ENCODE measurements at places on chromosomes 7 and 10.

- H3K27me3 ChIP-seq: no peaks in the 10 kb centered on the region
- H3K27ac ChIP-seq: no peak overlapping the region
- H3K4me1 ChIP-seq: no peaks in the 10 kb centered on the region
These were observed 122.1 kb downstream of the LRRN3 start for GRCh38 chr7:111212857-111213523.

DNA sequence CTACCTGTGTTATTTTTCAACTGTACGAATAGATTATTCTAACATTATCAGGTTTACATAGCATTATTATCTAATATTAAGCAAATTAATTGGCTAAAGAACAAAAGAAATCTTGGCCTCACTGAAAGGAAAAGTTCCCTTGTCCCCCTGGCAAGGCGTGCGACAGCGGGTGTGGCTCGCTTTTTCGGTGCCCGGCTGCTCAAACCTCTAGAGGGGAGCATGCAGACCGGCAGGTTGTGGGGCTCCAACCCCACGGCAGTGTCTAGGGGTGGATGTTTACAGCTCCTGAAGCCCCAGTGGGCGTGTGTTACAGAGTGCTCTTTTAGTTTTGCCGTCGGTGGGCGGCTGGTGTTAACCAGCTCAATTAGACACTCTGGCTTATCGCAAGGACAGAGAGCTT is 456.4 kb downstream of the TNS3 start:
- no peak overlapping the region for H3K27ac ChIP-seq
- no peak overlapping the region for H3K4me3 ChIP-seq
- DNase-seq: no peak
- H3K4me1 ChIP-seq: no peaks in the 10 kb centered on the region
- H3K36me3 ChIP-seq: no peaks in the 10 kb centered on the region

DNA sequence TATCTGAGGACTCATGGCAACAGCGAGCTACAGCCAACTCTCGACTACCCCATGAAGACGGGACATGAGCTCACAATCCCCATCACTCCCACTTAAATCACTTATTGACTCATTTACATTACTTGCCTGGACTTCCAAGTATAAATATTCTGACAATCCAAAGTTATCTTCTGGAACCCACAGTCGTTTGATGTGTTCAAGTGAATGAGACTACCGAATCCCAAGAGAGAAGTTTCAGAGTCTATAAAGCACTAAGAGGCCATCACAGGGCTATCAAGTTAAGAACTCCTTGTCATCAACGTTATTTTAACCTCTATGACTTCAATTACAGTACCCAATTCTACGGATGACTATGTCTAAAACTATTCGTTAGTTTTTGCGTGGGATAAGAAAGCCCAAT is 11.5 kb upstream of the ANAPC16 start:
- no peak overlapping the region for H3K27ac ChIP-seq
- no peak overlapping the region for H3K4me3 ChIP-seq
- no peak for DNase-seq
- no peaks in the 10 kb centered on the region for H3K4me1 ChIP-seq
- peaks cover 33% of the 10 kb centered on the region for H3K36me3 ChIP-seq

- no peaks in the 10 kb centered on the region for H3K27me3 ChIP-seq
- peaks cover 6% of the 10 kb centered on the region for H3K4me1 ChIP-seq
- no peak overlapping the region for H3K27ac ChIP-seq
- H3K36me3 ChIP-seq: no peaks in the 10 kb centered on the region
- no peak for DNase-seq
These were observed 52.2 kb downstream of the SNX10 start for GRCh38 chr7:26343837-26344236.

DNA sequence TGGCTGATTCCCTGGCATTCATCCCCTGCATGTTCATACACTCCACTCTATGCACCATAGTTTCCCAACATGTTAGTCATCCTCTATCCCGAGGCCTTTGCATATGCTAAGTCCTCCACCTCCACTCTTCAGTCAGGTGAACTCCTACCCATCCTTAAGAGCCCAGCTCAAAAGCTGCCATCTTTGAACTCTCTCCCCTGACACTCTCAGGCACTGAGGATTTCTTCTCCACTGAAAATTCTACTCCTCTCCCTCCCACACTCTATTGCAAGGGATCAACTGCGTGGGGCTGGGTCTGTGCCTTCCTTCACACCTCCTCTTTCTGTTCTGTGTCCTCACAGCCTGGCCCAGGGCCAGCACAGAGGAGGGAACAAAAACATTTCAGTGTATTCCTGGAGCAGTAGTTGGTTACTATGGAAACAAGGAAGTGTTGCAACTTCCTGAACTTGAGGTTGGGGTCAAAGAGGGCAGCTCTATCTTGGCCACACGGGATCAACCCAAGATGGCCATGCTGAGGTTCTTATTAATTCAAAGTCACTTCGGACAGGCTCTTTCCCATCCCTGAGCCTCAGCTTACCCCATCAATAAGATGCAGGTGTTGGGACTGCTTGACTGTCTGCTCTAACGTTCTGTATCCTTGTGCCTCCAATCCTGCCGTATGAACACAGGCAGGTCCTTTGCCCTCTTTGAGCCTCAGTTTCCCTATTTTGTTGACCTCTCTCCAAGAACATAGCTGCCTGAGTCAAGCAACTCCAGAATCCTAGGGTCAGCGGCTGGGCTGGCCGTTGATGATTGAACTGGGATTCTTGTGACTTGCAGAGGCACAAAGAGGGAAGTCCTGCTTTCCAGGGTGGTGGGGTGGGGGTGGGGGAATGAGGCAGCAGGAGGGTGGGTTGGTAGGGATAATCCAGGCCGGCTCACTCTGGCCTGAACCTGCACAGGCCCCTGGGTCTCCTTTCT is 15.5 kb downstream of the ZMIZ1 start:
- peaks cover 15% of the 10 kb centered on the region for H3K36me3 ChIP-seq
- H3K4me3 ChIP-seq: no peak overlapping the region
- no peaks in the 10 kb centered on the region for H3K27me3 ChIP-seq
- H3K27ac ChIP-seq: peak overlapping the region; percentile 47
- peaks cover 37% of the 10 kb centered on the region for H3K4me1 ChIP-seq

GRCh38 chr7:127047521-127047920 is 205.2 kb downstream of the GRM8 start:
- no peak overlapping the region for H3K27ac ChIP-seq
- H3K27me3 ChIP-seq: no peaks in the 10 kb centered on the region
- DNase-seq: no peak
- H3K4me1 ChIP-seq: no peaks in the 10 kb centered on the region

- H3K4me3 ChIP-seq: no peak overlapping the region
- no peaks in the 10 kb centered on the region for H3K27me3 ChIP-seq
- H3K27ac ChIP-seq: no peak overlapping the region
- H3K4me1 ChIP-seq: peaks cover 12% of the 10 kb centered on the region
- H3K36me3 ChIP-seq: no peaks in the 10 kb centered on the region
- DNase-seq: no peak
These were observed 14.1 kb upstream of the TRPV6 start for GRCh38 chr7:142899661-142900060.

DNA sequence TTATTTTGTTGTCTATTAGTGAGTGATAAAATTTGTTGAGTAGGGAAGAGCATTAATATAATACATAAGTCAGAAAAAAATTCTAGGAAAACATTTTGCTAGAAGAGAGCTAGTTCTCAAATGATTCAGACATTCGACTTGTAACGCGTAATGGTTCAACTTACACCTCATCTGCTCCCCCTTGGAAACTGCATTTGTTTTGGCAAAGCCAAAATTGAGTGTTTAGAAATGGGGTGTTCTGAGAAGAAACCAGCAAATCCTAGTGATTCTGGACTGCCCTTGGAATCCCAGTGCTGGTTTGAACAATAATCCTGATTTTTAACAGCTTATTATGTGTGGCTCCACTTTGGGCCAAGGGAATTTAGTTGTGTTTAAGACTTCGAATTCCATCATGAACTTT is 475.7 kb downstream of the SUGCT start:
- DNase-seq: no peak
- H3K36me3 ChIP-seq: no peaks in the 10 kb centered on the region
- no peaks in the 10 kb centered on the region for H3K4me1 ChIP-seq
- H3K27me3 ChIP-seq: no peaks in the 10 kb centered on the region
- H3K4me3 ChIP-seq: no peak overlapping the region

GRCh38 chr10:49410365-49411074 is 14.6 kb upstream of the DRGX start:
- H3K27ac ChIP-seq: no peak overlapping the region
- H3K4me3 ChIP-seq: no peak overlapping the region
- no peaks in the 10 kb centered on the region for H3K36me3 ChIP-seq

- peak overlapping the region; percentile 69 for H3K27ac ChIP-seq
- DNase-seq: no peak
- peaks cover 11% of the 10 kb centered on the region for H3K4me1 ChIP-seq
- H3K27me3 ChIP-seq: no peaks in the 10 kb centered on the region
- H3K36me3 ChIP-seq: peaks cover 9% of the 10 kb centered on the region
These were observed 10.6 kb downstream of the SLC25A16 start for GRCh38 chr10:68516766-68517165.

DNA sequence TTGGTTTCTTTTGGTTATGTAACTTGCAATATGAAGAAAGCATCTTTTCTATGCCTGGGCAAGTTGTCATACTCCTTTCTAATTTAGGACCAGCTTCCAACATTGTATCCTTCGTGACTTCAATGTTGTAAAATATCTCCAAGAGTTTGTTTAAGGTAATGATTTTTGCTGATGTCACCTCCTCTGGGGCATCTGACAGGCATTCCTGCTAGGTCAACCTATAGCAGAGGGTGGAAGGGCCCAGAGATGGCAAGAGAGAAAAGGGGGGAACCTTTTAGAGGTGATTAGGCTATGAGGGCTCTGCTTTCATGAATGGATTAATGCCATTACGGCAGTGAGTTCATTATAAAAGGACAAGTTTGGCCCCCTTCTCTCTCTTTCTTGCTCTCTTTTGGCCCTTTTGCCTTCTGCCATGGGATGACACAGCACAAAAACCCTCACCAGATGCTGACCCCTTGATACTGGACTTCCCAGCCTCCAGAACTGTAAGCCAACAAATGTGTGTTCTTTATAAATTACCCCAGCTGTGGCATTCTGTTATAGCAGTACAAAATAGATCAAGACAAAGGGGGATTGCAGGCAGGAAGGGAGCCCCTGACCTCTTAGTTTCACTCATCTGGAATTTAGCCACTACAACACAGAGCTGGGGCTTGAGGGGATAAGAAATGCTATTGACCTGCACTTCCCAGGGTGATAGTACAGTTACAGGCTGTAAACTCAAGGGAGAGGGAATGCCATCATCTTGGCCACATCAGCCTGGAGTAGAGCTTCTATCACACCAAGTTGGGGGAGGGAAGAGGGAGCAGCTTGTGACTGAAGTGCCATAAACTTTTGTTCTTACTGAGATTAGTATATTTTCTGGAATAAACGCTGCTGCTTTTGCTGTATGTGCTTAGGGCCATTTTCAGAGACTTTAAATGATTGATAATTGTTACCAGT is 195.9 kb downstream of the CFTR start:
- H3K27ac ChIP-seq: peak overlapping the region; percentile 74
- DNase-seq: peak; percentile 67
- H3K4me1 ChIP-seq: peaks cover 35% of the 10 kb centered on the region
- H3K36me3 ChIP-seq: no peaks in the 10 kb centered on the region

GRCh38 chr7:80823057-80823456 is 95.8 kb downstream of the SEMA3C start:
- peak overlapping the region; percentile 63 for H3K27ac ChIP-seq
- DNase-seq: peak; percentile 73
- no peaks in the 10 kb centered on the region for H3K27me3 ChIP-seq

GRCh38 chr7:112082306-112082705 is 123.9 kb downstream of the DOCK4 start:
- H3K27me3 ChIP-seq: no peaks in the 10 kb centered on the region
- H3K4me3 ChIP-seq: no peak overlapping the region
- no peaks in the 10 kb centered on the region for H3K36me3 ChIP-seq
- no peak for DNase-seq
- H3K27ac ChIP-seq: no peak overlapping the region

DNA sequence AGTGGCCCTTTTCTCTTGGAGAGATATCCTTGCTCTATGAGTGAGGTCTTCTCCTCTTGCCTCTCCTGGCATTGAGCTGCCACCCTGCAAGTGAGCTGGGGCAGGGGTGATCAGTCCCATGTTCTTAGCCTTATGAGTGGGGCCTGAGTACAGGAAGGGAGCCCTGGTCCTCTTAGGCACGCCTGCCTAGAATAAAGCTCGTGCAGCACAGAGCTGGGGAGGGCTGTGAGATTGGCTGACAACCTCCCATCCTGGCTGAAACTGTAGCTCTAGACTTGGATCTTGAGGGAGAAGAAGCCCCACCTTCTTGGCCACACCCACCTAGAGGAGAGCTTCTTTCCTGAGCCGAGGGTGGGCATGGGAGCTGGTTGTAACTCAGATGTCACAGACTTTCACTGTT is 305.0 kb upstream of the ZNF32 start:
- H3K4me1 ChIP-seq: no peaks in the 10 kb centered on the region
- DNase-seq: no peak
- H3K27ac ChIP-seq: no peak overlapping the region
- H3K4me3 ChIP-seq: no peak overlapping the region

DNA sequence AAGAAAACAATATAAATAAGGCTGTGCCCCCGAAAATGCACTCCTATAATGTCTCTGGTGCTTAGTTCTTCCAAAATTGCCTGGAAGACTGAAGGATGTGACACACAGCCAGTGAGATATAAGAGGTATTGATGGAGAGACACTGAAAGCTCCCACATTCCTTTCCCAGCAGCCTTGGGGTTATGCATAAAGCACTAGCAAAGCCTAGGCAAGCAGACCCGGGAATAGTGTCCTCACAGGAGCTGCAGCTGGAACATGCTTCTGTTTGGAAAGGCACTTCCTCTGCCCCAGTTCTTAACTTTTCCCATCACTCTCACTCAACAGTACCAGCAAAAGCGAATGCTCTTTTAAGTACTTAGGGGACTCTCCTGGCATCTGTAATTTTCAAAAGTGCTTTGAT is 178.0 kb downstream of the AMPH start:
- H3K4me1 ChIP-seq: no peaks in the 10 kb centered on the region
- no peak overlapping the region for H3K4me3 ChIP-seq
- no peak for DNase-seq

DNA sequence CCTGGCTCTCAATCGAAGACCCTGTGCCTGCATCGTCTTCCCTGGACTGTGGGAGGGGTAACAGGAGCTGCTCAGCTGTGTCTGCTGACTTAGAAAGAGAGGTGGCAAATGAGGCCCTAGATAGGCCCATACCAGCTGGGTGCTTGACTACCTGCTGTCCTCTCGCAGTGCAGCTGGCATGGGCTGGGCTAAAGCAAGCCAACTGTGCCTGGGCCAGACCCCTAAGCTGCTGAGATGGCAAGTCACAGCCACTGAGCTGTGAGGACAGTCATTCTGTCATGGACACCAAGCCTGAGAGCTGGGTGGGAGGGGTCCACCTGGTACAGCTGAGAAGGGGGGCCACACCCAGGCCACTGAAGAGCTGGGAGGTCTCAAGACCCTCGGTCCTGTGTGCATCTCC is 45.8 kb upstream of the AQP1 start:
- peaks cover 39% of the 10 kb centered on the region for H3K4me1 ChIP-seq
- H3K36me3 ChIP-seq: peaks cover 23% of the 10 kb centered on the region
- DNase-seq: no peak
- H3K4me3 ChIP-seq: no peak overlapping the region

DNA sequence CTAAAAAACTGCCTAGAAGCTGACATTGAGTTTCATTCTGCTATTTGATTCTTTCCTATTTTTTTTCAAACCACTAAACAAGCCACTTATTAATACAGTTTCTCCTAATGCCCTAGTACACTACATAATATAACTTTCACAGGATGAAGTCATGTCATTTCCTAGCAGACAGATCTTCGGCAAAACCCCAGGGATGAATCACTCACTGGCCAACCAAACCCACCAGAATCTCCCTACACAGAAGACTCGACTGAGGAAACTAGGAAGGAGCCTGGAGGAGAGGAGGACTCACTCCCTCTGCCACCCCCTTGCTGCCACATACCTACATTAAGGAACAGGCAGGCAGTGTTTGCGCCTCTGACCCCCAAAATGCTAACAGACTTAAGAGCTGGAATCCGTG is 33.4 kb downstream of the XPNPEP1 start:
- no peak overlapping the region for H3K27ac ChIP-seq
- H3K4me1 ChIP-seq: peaks cover 25% of the 10 kb centered on the region
- H3K4me3 ChIP-seq: no peak overlapping the region
- no peak for DNase-seq

Data from large intestine (tissue), 12 donors.